Esophagus squamous epithelium (tissue), 5 donors: ENCODE measurements at places on chromosomes 12 and 14.

- DNase-seq = no peak
These were observed 23.8 kb upstream of the STK38L start for GRCh38 chr12:27220055-27220987.

DNA sequence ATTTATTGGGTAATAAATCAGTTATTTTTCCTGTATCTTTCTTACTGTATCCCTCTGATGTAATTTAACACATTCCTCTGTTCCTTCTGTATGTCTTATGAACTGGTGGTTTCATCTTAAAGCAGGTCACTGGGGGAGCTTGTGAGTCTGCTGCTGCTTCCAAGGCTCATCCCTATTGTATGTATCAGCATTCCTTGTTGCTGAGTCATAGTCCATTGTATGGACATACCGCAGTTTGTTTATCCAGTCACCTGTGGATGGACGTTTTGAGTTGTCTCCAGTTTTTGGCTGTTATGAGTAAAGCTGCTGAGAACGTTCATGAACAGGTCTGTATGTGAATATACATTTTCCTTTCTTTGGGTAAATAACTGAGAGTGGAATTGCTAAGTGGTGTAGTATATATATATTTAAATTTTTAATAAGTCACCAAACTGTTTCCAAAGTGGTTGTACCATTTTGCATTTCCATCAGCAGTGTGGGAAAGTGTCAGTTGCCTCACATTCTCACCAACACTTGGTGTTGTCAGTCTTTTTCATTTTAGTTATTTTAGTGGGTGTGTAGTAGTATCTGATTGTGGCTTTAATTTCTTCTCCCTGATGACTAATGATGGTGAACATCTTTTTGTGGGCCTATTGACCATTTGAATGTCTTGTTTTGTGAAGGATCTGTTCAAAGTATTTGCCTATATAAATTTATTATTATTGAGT lies 82.7 kb downstream of the BEGAIN start:
- DNase-seq = no peak

GRCh38 chr12:106127338-106128126 lies 11.2 kb downstream of the NUAK1 start:
- no peak for DNase-seq

DNA sequence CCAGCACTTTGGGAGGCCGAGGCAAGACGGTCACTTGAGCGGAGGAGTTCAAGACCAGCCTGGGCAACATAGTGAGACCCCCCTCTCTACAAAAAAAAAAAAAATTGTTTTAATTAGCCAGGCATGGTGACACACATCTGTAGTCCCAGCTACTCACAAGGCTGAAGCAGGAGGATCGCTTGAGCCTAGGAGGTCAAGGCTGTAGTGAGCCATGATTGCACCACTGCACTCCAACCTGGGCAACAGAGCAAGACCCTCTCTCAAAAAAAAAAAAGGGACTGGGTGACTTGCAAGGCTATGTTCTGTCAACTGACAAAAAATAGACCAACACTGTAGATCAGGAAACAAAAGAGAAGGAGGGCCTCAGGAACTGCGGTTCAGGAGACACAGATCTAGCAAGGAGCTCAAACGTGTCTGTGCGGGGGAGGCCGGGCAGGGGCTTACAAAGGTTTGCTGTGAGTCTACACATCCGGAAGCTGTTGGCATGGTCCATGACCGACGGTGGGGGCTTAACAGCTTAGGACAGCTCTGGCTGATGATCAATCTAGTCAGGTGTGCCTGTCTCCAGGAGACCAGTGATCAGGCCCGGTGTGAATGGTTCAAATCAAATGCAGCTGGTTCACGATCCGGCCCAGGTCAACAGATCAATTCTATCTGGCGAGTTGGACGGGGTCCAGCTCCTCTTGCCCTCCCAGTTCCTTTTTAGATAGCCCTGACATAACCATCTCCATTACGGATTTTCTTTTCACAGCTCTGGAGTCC lies 31.7 kb upstream of the INF2 start:
- DNase-seq = no peak

- no peak for DNase-seq
These were observed 26.9 kb downstream of the MAPKAPK5 start for GRCh38 chr12:111868676-111869588.

DNA sequence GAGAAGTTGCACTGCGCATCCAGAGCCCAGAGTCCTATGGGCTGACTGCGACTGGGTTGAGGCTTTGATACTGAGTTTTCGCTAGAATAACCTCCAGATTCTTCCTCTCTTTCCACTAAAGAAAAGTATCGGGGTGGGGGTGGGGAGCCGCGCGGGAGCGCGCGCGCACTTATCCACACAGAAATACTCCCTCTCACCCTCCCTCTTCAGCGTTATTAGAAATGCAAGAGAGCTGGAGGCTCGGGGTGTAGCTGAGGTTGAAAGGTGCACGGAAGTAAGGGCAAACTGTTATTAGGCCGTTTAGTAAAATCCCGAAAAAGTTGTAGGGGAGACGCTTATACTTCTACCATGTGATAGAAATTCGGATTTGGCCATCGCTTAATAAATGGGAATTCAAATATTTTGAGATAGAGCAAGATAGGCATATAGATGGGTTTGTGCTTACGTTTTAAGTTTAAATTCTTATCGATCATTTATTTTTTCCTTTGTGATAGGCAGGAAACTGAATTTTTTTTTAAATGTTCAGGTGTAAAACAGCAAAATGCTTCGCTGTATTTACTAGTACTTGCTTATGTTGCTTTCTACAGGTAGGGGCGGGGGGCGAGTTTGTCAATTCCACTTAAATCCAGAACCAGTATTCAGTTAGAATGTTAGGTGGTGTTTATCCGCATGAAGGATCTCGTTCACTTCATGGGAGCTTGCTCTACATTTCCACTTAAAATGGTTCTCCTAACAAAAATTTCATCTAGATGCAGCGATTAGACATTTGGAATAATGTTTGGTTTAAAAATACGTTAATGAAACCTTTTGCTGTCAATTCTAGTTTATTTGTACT lies 1.1 kb downstream of the ARHGAP5 start:
- DNase-seq = no peak

GRCh38 chr14:54893151-54893760 lies 9.4 kb downstream of the GCH1 start:
- DNase-seq = no peak

DNA sequence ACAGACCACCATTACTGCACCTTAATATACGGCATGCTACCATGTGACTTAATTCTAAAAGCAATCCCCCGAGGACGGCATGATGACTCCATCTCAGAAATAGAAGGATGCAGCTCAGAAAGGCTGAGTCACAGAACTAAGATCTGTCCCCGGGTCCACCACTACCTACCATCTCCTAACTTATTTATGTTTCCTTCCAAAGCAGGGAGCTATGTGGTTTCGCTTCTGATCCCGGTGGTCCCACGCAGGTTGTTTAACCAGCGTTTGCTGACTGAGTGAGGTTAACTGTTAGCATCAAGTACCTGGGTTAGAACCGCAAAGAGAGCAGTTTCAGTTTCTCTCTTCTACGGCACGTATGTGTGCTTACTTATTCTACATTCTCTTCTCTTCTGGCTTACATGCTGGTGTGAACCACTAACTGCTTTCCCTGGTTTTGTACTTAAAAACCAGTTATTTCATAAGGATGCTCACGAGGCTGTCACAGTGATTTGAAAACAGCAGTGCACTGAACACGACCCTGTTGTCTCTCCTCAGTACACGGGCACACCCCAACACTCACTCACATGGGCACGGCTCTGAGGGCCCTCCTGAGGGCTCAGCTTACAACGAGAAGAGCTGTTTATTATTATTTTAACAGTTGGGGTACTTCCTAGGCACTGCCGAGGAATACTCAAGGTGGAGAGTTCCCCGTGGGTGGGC lies 66.7 kb downstream of the CCDC88C start:
- DNase-seq = no peak

- no peak for DNase-seq
These were observed 807.8 kb downstream of the AACS start for GRCh38 chr12:125873016-125873415.
